ENCODE measurements at places on chromosomes 6 and 20.

DNA sequence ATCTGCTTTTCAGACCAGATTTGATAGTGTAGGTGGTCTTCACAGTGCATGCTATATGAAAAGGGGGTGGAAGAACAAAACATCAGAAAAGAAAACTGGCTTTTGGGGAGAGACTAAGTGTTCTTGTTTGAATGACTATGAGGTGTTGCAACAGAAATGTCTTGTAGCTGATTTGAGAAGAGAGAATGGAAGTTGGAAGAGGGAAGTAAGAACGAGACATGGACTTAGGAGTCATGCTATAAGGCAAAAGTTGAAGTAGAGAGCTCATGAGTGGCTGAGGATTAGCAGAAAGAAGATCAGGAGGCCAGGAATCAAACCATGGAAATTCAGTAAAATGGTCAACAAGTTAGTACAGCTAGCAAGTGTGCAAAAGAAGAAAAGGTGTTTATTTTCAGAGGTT, 32.1 kb downstream of the FNDC1 start:
- DNase-seq, result no peak

DNA sequence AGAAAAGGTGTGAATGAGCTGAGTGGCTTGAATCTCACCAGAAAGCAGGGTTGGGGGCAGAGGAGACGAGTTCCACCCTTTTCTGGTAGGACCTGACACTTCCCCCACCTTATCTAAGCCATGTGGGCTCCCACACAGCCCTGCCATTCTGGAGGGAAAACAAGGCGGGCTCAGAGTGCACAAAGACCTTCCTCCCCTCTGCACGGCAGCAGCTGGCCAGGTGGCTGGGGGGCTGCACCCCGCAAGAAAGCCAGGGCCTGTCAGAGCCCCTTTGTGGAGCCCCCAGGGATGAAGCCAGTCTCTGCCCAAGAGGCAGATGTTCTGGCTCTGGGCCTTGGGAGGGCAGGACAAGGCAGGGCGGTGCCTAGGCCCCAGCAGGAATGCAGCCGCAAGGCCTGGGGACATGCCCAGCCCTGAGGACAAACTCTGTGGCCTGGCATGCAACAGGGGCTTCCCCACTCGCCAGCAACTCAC, 48.4 kb upstream of the DSN1 start:
- DNase-seq, result no peak

- DNase-seq, result no peak
These were observed at the start of gene SMOC2 for GRCh38 chr6:168440520-168441433. SMOC2 (plus strand) TSS chr6:168441184; CDS start chr6:168441371, 187 bp downstream.

DNA sequence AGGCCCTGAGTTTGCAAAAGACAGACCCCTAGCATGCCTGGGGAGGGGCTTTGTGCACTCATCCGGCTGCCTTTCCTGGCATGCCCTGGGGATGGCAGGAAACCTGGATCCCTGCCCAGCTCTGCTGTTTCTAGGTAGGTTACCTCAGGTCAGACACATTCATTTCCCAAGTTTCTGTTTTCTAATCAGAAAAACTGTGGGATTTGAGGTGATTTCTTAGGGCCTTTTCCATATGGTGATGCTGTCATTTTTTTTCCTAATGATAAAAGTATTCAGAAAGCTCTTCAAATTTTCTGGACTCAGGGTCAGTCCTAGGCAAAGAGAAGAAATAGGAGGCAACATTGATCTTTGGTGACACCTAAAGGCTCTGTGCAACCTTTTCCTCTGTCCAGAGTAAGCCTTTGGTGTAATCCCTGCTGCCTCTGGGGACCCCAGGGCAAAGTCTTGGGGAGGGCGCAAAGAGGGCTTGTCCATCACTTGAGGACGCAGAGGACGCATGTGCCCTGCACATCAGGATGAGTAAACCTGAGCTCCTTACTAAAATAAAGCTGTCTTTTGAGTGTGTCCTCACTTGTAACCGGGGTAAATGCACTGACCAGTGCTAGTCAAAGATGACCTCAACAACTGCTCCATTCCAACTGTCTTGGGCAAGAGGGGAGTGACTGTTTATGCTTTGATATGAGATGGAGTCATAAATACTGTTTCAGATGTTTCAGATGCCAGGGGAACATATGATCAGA, 13.5 kb upstream of the TRAM2 start:
- DNase-seq, result no peak

- no peak for DNase-seq
These were observed 412.2 kb downstream of the UTRN start for GRCh38 chr6:144697369-144697760.

GRCh38 chr20:51121272-51121671, 98.4 kb upstream of the KCNG1 start:
- no peak for DNase-seq

DNA sequence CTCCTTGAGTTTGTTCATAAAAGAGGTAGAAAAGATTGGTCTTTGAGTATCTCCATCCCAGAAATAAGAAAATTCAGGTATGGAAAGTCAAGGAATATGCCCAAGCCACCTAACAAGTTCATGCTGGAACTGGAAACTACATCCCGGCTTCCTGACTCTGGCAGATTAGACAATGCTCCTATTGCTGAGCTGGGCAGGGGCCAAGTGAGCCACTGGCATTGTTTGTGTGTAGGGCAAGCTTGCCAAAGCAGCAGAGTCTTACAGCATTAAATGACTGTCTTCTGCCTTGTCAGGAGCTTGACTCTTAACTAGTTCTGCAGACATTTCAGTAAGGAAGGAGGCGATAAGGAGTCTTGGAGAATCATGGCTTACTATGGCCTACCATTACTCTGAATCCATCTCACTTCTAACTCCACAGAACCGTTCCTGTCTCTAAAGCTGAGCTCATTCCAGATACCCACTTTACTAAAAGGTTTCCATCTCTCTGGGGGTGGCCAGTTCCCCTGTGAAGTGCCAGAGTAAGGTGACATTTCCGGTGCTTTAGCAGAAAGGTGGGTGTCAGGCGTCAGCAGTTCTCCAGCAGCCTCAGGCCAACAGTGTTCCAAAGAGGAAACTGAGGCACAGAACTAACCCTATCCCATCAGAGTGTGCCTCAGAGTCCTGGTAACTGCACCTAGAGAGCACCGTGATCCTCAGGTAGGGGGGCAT, 30.1 kb downstream of the PRDM1 start:
- no peak for DNase-seq

DNA sequence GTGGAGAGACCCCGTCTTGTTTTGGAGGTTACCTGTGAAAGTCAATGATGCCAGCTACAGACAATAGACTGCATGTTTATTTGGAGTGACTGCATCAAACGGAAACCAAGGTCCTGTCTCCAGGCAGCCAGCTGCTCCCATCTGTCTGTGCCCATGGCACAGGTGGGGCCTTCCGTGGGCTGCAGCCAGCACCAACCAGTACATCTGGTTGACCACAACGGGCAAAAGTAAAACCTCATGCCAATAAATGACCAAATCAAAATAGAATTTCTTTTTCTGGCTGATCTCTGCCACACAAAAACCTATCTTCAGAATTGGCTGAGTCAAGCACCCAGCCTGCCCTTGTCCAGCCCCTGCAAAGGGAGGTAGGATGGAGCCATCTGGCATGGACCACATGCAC, 33.5 kb downstream of the DLL1 start:
- no peak for DNase-seq

- DNase-seq, result no peak
These were observed 42.2 kb downstream of the GFOD1 start for GRCh38 chr6:13445005-13445743.

- no peak for DNase-seq
These were observed 10.9 kb downstream of the TFB1M start for GRCh38 chr6:155303361-155303870.

DNA sequence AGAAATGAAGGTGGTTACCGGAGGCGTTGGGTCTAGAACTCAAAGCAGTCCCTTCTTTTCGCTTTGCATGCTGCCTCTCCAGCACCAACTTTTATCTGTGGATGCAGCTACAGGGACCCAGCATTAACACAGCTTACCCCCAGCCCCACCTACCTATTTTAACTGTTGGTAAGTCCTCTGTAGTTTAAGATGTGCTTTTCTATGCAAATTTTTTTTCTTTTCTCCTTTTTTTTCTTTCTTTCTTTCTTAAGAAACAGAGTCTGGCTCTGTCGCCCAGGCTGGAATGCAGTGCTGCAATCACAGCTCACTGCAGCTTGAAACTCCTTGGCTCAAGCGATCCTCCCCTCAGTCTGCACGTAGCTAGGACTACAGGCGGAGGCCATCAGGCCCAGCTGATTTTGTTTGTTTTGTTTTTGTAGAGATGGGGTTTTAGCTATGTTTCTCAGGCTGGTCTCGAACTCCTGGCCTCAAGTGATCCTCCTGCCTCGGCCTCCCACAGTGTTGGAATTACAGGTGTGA, 6.5 kb upstream of the USP45 start:
- no peak for DNase-seq

DNA sequence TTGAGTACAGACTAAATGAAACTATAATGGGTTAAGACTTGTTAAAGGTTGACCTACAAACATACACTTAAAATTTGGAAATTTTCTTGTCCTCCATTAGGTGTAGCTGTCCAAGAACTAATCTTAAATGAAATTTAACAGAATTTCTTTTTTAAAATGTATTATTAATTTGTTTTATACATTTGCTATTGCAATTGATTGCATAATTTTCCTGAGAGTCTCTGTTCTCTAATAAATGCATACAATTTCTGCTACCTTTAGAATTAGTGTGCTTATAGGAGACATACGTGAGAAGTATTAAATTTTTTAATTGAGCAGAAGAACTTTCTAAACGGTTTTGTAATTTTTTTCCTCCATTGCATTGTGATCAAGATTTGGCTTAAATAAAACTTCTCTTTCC, 1.5 kb downstream of the FAM135A start:
- DNase-seq, result no peak

DNA sequence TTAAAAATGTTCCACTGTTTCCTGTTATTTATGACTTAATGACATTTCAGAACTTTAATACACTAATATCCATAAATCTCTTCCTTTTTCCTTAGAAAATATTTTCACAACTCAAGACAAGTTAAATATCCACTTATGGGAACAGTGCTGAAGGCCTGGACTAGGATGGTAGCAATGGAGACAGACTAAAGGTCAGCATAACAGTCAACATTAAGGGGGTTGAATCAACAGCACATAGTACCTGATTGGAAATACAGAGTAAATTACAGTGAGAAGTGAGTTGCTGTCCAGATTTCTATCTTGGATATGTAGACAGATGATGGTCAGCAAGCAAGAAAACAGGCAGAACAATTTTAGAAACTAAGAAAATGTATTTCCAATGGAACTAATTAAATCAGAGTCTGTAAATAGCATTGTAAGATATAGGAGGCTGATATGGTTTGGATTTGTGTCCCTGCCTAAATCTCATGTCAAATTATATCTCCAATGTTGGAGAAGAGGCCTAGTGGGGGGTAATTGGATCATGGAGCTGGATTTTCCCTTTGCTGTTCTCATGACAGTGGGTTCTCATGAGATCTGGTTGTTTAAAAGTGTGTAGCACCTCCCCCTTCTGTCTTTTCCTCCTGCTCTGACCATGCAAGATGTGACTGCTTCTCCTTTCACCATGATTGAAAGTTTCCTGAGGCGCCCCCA, 682.7 kb downstream of the MAFB start:
- DNase-seq, result no peak

GRCh38 chr20:1364106-1364505, 28.7 kb downstream of the FKBP1A start:
- DNase-seq, result no peak

DNA sequence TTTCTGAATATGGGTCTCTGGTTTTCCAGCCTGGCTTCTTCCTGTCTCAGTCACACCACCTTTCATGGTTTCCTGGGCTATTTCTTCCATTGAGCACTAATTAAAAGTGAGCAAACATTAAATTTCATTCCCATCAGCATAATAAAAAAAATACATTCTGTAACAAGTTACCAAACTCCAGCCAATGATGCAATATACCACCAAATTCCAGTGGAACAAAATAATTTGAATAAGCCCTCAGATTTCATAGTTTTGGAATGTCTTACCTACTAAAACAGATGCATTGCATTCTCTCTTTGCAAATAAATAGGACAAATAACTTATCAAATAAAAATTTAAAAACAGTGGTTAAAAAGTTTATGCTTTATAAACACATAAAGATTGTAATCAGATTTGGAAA, 97.8 kb upstream of the PRDM1 start:
- no peak for DNase-seq

DNA sequence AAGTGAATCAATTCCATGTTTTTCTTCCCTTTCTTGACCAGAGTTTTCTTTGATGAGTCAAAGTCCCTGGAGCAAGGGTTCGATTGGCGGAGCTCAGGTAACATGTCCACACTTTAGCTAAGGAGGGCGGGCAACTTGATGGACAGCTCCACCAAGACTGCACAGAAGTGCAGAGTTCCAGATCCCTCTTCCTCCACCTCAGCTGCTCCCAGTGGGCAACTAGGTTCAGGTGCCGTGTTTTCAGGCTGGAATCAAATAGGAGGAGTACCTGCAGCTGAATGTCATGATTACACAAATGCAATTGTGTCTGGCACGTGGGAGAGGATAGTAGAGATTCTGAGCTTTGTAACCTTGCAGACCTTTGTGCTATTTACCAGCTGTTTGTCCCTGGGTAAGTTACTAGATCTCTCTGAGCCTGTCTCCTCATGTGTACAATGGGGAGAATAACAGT, 1.9 kb upstream of the ELMO2 start:
- no peak for DNase-seq

DNA sequence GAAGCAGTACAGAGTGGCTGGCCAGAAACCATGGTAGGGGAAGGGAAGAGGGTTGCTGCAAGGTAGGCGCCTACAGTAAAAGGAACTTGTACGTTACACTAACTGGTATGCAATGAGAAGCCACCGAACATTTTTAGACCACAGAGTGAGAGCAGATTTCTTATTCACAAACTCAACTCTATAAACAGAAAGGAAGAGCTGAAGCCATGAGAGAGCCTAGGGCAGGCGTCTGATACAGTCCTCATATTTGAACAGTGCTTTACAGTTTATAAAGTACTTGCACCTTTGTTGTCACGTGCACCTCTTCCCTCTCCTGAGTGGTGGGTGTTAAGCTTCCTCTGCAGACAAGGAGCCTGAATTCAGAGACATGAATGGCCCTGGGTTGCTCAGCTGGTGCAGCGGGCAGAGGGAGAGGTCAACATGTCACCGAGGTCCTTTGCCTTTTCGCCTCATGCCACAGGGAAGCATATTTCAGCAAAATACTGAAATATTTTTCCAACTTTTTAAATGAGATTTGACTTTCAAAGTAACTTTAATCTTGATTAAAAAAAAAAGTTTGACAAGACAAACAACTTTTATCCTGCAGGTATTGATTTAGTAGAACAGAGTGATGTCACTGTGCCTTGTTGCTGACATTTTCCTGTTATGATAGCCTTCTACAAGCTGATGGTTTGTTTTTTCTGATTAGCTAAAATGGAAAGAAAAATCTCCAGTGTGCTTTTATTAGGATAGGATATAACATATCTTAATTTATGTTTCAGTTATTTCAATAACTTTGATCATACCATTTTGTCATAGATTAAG, 23.8 kb downstream of the UST start:
- no peak for DNase-seq

DNA sequence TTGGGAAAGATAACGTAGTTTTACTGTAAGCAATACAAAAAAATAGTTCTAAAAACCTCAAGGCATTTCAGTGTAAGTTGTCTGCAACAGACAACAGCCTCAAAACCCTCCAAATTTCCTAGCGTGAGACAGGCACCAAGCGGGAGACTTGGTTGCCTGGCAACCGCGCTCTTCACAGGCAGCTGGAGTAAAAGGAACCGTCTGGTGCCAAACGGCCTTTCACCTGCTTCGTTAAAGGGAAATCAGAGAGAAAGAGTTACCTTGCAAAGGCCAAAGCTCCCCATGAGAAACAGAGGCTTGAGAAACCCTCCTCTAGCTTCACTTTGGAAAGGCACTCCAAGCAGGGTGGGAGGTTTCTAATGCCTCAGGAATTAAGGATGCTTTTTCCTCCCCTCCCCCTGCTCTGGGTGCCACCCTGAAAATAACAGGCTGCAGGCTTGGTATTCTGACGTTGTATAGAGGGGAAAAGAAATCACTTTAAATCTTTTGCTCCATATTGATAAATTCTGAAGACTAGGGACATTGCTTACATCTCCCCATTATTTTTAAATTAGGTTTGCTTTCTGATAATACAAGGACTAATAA, 129.7 kb upstream of the UFL1 start:
- no peak for DNase-seq

Data from stimulated activated CD4-positive, alpha-beta T cell treated with anti-CD3 and anti-CD28 coated beads, TNF-alpha, amount 100 ng/mL, for 48 hours (primary cell).